ENCODE measurements at places on chromosomes 12 and 14.

- peak; percentile 68 for DNase-seq
Observed at GRCh38 chr12:1562813-1563407, 31.5 kb downstream of the FBXL14 start.

GRCh38 chr12:68487721-68488309, 122.9 kb upstream of the RAP1B start:
- DNase-seq, result no peak

GRCh38 chr14:33812181-33812580, 138.7 kb downstream of the EGLN3 start:
- DNase-seq, result no peak

DNA sequence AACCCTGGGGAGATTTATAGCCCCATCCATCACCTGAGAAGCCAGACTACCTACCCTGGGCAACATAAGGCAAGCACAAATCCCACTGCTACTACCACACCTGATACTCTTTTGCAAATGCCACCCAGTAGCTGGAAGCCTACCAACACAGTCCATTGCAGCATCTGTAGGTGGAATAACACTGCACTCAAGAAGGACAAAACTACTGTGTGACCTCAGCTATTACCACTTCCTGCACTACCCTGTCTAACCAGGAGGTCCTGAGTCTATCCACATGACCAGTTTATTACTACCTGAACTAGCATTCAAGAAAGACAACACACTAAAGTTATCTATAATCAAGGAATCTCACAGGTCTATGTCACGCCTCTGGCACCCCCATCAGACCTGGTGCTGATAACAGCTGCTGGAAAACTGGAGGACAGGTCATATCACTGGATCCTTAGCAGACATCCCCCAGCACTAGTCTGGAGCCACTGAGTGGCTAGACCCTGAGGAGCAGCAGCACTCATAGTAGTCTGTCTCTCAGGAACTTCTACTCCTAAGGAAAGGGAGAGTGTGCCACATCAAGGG, 2.9 kb upstream of the CLEC1A start:
- no peak for DNase-seq

DNA sequence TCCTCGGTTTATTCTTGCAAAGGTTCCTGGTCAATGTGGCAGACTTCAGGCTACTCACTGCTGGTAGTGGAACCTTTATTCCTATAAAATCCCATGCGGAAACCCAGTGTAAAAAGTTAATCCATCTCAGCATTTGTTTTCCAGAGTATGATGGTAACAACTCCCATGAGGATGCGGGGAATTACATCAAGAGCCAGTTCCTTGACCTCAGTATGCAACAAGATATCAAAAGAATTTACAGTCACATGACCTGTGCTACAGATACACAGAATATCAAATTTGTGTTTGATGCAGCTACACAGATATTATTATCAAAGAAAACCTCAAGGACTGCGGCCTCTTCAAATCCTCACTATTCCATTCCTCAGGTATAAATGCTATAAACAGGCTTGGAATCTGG, 19.3 kb downstream of the CPM start:
- DNase-seq, result peak; percentile 23

DNA sequence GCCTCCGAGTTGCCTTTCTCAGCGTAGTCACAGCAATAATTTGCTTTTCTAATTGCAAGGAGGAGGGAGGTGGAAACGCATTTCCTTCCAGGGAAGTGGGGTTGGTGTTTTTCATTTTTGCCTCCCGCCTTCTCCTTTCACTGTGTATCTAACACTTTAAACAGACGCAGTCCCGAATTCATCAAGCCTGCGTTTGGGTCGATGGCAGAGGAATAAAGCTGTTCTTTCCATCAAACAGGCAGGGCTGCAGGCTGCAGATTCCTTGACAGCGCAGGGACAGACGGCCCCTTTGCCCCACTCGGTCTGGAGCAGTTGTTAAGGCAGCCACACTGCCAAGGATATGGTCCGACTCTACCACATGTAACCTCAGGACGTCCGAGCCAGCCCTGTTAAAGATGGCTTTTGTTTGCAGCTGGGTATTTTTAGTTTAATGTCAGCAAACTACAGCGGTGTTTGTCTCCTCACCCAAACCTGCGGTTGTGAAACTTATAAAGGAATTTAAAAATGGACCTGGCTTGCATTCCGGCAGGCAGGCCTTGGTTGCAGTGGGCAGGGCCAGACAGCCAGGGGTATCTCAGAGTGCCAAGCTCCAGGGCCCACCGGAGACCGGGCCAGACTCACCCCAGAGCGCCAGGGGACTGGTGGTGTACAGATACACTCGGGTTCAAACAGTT, 2.1 kb downstream of the CHST11 start:
- no peak for DNase-seq

DNA sequence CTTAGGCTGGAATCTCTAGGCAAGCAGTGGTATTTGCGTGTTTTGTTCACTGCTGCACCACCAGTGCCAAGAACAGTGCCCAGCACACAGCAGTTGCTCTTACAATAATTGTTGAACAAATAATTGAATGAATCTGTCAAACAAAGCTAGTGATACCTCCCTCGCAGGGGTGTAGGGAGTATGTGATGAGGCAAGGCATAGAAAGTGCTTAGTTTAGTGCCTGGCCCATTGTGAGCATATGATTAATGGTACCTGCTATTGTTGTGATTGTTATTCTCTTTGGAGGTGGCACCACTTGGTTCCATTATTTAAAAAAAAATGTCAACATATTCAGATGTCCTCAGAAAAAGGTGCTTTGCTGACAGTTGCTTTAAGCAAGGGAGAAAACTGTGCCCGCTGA, 210.1 kb upstream of the TBX3 start:
- DNase-seq, result no peak

- DNase-seq, result no peak
Observed at GRCh38 chr12:91663744-91664143, 481.1 kb upstream of the DCN start.

- no peak for DNase-seq
Observed at GRCh38 chr12:51777457-51777856, 71.1 kb downstream of the FIGNL2 start.

DNA sequence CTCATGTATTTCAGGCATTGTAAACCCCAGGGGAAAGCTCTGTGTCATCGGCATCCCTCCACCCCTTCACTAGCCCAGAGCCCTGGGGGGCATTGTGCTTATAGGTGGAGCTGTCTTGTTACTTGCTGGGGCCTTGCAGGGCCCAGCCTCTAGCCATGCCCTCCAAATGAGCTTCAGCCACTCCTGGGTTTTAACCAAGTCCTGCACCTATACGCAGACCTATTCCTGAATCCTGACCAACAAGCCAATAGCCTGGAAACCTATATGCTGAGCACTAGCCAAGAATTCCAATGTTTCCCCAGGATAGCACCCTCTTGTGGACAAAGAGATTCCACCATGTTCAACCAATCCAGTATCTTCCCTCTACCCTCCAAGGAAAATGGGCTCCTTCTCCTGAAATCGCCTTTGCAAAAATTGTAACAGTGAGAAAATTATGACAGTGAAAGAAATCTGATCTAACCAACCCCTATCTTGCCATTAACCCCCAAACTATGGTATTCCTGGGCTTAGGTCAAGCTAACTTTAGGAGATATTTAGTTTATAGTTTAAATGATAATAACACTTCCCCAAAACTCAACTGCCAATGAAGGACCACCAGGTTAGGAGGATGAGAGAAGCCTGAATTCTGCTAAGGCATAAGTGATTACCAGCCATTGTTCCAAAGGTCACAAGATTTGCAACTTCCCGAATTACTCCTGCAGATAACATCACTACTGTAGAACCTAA, 55.5 kb downstream of the TTC7B start:
- DNase-seq, result peak; percentile 39

- DNase-seq, result no peak
Observed at GRCh38 chr14:53525608-53526007, 372.5 kb upstream of the DDHD1 start.

DNA sequence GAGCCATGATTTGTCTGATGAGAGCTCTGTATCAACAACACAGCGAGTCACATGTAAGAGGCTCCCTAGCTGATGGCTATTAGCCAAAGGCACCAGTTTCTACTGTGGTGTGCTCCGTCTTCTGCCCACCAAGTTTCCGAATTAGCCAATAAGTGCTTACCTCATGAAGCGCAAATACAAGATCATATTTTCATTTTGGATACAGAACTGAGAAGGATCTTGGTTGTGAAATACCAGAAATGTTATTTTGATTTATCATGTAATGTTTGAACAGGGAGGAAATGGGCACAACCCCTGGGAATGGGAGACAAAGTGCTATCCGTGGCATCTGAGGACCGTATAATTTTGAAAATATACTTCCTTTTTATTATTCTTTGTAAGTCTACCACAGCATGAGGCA, 234.3 kb downstream of the DACT1 start:
- DNase-seq, result peak; percentile 88

- DNase-seq, result peak; percentile 89
Observed at GRCh38 chr12:74043343-74043742, 494.3 kb upstream of the ATXN7L3B start.

- DNase-seq, result no peak
Observed at GRCh38 chr12:90304231-90304630, 595.6 kb upstream of the ATP2B1 start.

DNA sequence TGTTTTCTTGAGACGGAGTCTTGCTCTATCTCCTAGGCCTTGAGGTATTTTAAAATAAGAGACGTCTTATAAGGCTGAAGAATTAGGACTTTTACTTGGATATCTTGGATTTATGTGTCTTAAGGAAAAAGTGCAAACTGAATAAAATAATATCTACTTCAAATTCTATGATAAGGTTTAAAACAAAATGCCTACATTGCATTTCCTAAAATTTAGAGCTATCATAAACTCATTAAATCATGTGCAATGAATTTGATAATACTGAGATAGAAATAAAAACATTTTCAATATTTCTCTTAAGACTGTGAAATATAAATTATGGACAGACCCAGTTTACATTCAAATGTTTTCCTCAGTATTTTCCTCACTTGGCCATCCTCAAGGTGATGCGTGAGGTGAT, 729.5 kb upstream of the LMO3 start:
- DNase-seq, result no peak
